NCI-H510A (cell line): ENCODE measurements at places on chromosomes 11 and 22.
A peak's percentile ranks its signal among the peaks of the same experiment; 100 is the strongest.

- no peak for DNase-seq
Measured at GRCh38 chr11:122139595-122139866, 23.5 kb upstream of the BLID start.

- DNase-seq, result no peak
Measured at GRCh38 chr11:106644824-106645223, 373.5 kb downstream of the GUCY1A2 start.

DNA sequence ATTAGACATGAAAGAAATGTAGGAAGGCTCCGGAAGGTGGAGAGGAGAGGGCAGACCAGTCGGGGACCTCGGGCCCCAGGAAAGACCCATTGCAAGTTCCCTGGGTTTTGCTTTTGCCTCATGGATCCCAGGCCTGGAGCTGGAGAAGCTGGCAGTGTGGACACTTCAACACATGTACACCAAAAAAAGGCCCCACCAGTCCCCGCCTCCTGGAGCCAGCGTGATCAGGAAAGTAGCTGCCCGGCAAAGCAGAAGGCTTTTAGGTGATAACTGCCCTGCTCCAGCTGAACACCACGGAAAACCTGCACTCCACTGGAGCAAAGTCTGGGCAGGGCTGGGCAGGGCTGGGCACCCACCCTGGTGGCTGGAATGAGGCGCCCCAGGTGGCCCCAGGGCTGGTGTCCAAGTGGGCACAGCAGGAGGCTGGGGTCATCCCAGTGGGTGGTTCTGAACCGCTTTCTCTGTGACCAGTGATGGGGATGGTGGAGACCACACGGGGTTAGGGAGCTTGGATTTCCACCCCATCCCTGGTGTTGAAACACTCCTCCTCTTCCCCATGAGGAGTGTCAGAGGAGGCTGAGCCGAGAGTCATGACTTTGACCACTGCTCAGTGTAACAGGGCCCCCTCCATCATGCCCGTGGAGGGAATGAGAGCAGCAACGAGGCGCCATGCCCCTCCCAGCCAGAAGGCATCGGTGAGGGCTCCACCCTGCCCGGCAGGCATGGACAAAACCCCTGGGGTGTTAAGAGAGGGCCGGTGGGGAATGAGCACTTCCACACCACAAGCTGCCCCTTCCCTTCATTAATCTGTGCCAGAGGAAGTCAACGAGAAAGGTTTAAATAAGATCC is 16.9 kb upstream of the MUC5AC start:
- DNase-seq, result no peak

DNA sequence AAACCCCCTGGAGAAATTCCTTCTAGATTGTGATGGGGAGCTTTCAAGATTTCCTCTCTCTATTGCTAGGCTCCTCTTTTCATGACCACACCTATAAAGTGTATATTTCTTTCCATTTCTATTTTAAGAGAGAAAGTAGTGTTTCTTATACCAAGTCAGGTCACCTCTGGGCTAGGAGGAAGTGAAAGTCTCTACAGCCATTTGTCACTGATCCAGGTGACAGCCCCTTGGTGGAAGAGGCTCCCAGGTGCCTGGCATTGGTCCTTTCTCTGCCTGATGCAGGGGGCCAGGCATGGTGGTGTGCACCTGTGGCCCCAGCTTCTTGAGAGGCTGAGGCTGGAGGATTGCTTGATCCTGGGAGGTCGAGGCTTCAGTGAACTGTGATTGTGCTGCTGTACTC is 64.7 kb downstream of the DHCR7 start:
- no peak for DNase-seq

GRCh38 chr22:26767351-26768155 is 110.2 kb downstream of the MIAT start:
- DNase-seq, result no peak

- no peak for DNase-seq
Measured at GRCh38 chr11:66787934-66788758, 55.1 kb upstream of the RCE1 start.

DNA sequence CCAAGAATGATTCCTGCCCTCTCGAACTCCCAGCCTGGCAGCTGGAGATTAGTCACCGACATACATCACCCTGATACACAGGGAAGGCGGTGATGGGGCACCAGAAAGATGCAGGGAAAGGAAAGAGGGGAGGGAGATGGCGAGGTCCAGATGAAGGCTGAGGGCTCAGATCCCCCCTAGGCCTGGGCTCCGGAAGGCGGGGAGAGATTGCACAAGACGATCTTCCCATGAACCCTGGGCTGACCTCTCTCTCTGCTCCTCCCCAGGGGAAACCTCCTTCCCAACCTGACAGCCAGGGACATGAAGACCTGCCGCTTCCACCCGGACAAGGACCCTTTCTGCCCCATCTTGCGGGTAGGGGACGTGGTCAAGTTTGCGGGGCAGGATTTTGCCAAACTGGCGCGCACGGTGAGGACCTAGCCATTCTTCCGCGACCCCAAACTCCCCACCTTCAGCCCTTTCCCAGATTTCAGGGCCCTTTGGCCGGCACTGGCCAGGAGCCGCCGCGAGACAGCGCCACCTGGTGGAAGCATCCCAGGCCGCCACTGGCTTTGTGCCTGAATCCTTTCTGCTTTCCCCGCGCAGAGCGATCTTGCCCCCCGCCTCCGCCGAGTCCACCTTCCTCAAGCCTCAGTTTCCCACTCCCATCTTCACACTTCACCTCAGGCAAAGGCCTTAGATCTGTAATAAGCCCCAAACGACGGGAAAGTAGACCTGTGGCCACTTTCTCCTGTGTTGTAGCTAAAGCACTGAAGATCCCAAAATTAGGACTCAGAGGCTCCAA is 11.5 kb downstream of the P2RX3 start:
- peak; percentile 4 for DNase-seq

- DNase-seq, result no peak
Measured at GRCh38 chr11:30595934-30596333, 9.8 kb upstream of the MPPED2 start.

DNA sequence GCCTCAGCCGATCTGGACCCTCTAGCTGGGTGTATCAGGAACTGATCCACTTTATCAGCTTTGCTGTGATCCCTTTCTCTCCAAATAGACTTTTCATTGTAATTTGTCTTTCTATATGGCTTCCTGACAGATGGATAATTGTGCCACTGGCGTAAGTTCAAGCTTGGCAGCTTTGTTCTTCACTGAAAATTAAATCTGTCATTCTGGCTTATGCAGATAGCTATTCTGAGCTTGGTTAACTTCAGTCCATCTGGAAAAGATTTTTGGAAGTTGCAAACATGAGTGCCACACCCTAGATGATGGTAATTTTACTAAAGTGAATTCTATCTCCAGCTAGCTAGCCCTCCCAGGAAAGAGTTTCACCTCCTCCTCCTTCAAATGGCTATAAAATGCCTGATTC is 8.1 kb downstream of the OR5A2 start:
- no peak for DNase-seq

- no peak for DNase-seq
Measured at GRCh38 chr11:9133956-9134355, 42.6 kb upstream of the SCUBE2 start.

- DNase-seq, result no peak
Measured at GRCh38 chr22:37103656-37104452, 5.7 kb downstream of the TMPRSS6 start.

DNA sequence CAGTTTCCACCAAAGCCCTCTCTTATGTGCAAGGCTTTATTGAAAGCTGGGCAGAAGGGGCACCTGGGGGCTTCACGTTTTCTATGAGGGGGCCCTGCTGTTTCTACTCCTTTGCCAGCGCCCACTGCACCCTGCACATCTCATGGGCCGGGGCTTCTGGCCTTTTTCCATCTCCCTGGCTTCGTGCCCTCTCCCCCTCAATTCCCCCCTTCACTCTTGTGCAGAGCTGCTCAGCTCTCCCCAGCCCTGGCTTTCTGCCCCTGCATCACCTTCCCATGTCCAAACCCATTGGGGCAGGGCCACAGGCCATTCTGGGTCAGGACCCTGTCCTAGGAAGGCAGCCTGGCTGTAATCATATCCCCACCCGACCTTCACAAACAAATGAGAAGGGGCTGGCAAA is 36.5 kb downstream of the MCM5 start:
- no peak for DNase-seq

DNA sequence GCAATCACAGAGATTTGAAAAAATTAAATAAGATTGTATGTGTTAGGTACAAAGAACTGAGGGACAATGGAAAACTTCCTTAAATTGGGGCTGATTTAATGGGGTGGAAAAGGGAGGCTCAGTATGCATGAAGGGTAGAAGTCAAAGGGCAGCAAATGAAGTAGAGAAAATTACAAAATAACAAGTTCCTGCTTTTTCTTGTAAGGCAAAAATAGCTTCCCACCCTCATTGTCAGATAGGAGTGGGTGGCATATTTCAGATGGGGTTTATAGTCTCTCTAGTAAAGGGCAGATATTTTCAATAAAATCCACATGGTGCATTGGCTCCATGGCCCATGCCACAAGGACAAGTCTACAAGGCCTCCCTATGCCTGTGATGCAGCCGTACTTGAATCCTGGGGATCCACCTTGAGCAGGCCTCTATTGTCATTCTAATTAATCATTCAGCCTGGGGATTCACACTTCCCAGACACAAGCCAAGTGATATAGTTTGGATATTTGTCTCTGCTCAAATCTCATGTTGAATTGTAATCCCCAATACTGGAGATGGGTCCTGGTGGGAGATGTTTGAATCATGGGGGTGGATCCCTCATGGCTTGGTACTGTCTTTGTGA is 36.7 kb upstream of the SESN3 start:
- no peak for DNase-seq

- DNase-seq, result peak; percentile 65
Measured at GRCh38 chr22:37686002-37686982, at the start of gene NOL12. NOL12 (plus strand) TSS chr22:37686343; CDS start chr22:37686393, 50 bp downstream.

GRCh38 chr22:25970999-25971811 is 198.1 kb upstream of the SEZ6L start:
- no peak for DNase-seq

DNA sequence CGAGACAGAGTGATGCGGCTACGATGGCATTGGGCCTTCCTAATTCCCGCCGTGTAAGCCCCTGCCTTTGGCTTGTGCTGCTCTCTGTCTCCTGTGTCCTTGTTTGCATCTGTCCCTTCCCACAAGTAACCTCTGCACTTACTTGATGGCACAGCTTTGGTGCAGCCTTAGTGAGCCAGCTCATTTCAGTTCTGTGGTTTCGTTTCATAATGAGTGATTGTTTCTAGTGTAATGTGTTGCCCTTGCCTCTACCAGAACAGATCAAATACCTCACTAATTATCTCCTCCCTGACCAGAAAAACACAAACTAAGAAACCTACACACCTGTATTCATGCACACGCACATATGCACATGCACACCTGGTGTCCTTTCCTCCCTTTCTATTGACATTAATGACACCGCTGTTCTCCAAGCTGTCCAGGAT is 58.8 kb downstream of the GRK3 start:
- no peak for DNase-seq

DNA sequence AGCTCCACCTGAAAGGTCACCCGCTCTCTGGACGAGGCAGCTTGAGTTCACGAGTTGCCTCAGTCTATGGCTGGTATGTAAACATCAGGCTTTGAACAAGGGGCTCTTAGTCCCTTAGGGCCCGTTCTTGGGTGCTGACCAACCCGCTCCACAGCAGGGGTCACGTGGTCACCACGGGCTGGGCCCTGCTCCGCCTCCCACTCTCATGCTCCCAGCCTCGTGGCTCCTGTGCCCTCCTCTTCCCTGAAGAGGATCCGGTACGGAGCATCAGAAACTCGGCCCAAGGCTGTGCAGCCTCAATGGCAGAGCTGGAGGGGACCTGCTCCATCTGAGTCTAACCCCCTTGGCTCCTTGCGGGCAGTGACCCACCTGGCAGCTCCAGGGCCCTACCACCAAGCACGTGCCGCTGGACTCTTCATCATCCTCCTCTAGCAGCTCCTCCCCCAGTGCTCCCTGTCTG is 54.2 kb upstream of the TTLL12 start:
- DNase-seq, result no peak

DNA sequence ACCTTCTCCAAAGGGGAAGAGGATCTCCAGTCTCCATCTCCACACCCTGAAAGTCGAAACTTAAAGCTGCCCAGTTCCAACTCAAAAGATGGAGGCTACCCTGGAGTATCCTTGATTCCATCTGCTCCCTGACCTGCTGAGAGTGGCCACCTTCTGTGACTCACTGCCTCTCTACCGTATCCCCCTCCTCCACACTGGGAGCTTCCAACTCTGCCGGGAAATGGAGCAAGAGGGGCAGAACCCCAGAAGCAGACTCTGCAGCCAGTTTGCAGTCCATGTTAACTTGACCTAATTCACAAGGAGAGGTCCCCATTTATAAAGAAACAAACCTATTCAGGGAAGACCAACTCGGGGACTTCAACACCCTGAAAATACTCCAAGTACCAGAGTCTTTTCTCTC is 22.0 kb upstream of the IRAG1 start:
- no peak for DNase-seq
